ENCODE measurements at places on chromosomes 5 and 9.

GRCh38 chr9:38178237-38178636 is 109.2 kb upstream of the SHB start:
- no peak for DNase-seq

DNA sequence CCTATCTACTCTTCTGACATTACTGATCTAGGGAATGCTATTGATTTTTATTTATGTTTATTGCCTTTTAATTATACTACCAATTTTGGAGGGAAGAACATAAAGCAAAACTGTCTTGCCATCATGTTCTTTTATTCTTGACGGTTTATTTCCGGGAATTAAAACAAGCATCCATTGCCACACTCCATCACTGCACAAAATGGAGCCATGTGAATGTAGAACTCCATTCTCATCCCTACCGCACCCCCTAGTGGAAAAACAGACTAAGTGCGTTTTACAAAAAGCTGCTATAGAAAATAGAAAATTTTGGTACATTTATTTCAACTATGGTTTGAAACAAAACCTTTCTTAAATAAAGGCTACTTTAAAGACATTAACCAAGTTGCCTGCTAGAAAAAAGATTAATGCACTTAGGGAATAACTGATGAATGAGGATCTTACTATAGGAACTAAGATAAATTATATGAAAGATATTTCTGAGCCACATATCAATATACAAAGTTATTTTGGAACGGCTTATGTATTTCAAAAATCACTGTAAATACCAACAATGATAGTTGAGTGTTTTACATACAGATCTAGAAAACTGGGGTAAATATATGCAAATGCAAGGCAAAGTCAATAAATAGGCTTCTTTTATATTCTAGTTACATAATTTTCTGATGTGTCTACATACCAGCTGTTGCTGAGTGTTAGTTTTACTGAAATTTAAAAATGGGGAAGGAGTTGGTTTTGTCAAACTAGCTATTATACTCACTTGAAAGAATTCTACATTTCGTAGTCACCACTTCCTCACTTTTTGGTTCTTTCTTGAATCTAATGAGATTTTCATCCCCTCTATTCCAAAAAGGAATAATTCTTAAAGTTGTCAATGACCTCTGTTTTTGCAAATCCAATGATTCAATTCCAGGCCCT is 26.5 kb downstream of the OXCT1 start:
- no peak for DNase-seq

- DNase-seq: no peak
Observed at GRCh38 chr5:143066556-143067281, 296.5 kb downstream of the ARHGAP26 start.

DNA sequence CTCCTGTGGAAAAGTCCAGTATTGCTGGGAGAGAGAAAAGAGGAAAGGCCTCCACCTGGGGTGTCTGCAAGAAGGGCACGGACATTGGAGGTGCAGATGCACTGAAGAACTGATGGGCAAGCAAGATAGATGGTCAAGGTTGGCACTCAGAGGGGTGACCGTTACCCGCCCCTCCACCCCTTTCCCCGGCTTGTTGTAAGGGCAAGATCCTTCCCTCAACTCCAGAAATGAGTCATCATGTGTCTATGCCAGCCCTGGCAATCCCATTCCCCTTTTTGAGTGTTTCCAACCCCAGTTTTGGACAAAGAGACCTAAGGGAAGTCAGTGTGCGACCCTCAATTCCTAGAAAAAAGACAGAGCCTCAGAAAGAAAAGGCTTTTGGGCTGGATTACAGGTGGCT is 34.9 kb upstream of the ATP6V1G1 start:
- DNase-seq: no peak

DNA sequence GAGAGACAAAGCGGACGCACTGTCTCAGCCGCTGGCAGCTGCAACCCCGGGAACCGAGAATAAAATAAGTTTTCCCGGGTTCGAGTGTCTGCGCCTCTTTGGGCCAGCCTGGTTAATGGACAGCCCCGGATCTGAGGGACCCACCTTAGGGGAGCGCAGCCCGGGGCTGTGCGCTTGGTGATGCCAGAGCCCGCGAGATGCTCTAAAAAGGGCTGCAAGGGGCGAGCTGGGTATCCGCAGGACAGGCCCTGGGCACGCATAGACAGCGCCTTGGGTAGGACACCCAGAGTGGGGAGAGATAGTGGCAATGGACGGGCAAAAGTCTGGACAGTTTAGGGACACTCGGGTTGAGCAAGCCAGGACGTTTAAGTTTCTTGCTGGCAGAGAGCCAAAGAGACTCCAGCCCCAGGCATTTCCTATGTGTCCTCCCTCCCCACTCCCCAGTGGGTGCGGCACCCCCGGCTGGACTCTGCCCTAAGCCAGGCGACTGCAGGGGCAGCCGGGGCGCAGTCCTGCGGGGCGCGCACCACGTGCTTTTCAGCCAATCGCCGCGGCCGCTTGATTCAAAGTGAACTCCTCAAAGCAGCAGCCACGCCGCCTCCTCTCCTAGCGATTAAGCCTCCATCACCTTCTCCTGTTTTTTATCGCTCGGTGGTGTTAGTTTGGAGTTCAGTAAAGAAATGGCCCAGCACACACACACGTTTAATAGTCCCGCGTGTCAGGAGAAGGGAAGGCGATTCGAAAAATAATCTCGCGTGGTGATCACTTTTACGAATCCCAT is 616 bp upstream of the ENC1 start:
- DNase-seq: no peak

DNA sequence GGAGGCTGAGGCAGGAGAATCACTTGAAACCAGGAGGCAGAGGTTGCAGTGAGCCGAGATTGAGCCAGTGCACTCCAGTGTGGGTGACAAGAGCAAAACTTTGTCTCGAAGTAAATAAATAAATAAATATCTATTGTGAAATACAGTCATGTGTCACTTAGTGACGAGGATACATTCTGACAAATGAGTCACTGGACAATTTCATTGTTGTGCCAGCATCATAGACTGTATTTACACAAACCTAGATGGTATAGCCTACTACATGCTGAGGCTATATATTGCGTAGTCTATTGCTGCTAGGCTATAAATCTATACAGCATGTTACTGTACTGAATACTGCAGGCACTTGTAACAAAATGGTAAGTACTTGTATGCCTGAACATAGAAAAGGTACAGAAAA is 61.1 kb upstream of the CCL21 start:
- DNase-seq: no peak

- DNase-seq: no peak
Observed at GRCh38 chr9:124710766-124711165, 60.3 kb downstream of the NR6A1 start.
